ENCODE measurements at places on chromosomes 5 and 9.
A peak's percentile ranks its signal among the peaks of the same experiment; 100 is the strongest.

DNA sequence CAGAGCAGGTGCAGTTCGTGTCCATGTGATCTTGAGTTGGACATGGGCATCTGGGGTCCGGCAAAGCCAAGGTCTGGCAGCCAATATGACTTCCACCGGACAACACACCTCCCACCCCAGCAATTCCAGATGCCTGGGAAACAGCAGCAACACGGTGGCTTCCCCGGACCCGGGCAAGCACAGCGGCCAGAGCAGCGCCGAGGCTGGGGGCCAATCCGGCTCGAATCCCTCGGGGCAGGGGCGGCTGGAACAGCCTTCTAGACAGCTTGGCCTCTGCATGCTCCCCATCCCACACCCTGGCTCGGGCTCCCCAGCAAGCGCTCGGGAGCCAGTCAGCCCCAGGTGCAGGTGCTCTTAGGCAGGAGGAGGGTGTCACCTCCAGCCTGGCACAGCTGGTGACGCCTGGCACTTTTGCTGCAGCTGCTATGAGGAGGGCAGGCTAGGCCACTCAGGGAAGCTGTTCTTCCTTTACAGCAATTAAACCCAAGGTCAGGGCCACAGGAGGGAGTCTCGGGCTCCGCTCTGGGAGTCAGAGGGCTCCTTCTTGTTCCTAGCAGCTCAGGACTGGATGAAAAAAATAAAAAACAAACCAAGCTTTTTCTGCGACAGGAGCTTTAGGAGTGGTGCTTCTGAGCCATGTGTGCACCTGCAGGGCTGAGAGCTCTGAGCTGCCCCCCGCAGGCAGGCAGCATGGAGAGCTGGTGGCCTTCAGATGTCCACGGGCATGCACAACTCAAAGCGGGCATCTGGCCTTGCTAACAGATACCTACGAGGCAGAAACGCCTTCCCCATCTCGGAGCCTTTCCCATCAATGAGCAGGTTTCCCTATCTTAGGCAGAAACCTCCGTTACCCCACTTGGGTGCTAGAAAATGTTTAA lies 28.2 kb downstream of the DBH start:
- no peak for DNase-seq

GRCh38 chr9:134566936-134567335 lies 74.7 kb upstream of the COL5A1 start:
- DNase-seq = no peak

DNA sequence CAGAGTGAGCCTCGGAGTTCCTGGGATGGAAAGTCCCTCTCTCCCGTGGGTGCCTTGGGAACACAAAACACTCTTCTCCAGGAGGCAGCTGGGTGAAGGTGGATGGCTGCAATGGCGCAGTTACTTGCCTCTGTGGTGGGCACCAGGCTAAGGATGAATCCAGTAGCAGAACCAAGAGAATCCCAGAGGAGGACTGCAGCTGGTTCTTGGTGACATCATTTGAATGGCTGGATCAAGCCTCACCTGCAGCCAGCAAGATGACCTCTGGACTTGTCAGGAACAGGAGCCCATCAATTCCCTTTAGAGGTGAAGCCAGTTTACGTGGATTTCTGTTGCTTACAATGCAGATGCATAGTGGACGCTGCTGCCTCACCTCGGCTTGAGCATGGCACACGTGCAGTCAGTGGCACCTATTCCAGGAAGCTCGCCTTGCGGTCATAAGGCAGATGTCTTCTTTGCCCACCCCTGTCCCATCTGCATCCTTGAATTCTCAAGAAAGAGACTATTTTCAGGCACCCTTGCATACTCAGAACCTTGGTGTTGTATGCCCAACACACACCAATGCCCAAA lies 34.1 kb upstream of the ADAMTS2 start:
- no peak for DNase-seq

DNA sequence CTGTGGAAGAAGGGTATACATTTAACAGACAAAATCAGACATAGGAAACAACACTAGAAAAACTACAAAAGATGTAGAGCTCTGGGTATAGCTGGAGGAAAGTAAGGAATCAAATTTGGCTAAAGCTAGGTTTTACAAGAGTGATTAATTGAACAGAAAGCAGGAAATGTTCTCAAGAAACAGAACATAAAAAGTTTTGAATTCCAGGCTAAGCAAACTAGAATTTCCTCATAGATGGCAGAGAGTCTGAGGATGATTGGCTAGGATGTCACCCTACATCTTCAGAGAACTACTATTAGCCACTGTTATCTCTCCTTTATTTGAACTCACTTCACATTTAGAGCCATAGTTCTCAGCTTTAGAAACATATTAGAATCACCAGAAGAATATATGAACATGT lies 502.1 kb upstream of the PAPPA start:
- no peak for DNase-seq

DNA sequence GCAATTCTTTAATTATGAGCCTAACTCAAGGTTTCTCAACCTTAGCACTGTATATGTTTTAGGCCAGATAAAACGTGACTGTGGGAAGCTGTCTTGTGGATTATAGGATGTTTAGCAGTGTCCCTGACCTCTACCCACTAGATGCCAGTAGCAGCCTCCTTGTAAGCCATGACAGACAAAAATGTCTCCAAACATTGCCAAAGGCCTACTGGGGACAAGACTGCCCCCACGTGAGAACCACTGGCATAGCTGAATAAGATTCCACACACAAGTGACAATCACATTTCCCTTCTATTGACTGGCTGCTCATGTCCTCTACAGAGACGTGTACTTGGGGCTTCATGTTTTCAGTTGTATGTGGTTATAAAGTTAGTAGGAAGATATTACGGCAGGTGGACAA lies 55.4 kb downstream of the GOLM1 start:
- DNase-seq = no peak

- DNase-seq = no peak
These were observed 2.2 kb upstream of the NPR3 start for GRCh38 chr5:32708949-32709348.

GRCh38 chr9:111482694-111483438 lies 1.3 kb downstream of the ECPAS start:
- DNase-seq = peak; percentile 80

DNA sequence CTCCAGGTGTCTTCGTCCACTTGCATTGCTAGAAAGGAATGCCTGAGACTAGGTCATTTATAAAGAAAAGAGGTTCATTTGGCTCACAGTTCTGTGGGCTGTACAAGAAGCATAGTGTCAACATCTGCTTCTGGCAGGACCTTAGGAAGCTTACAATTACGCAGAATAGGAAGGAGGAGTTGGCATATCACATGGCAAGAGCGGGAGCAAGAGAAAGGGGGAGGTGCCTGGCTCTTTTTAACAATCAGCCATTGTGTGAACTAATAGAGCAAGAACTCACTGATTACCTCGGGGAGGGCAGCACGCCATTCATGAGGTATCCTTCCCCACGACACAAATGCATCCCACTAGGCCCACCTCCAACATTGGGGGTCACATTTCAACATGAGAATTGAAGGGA lies 134.4 kb upstream of the EFNA5 start:
- no peak for DNase-seq

DNA sequence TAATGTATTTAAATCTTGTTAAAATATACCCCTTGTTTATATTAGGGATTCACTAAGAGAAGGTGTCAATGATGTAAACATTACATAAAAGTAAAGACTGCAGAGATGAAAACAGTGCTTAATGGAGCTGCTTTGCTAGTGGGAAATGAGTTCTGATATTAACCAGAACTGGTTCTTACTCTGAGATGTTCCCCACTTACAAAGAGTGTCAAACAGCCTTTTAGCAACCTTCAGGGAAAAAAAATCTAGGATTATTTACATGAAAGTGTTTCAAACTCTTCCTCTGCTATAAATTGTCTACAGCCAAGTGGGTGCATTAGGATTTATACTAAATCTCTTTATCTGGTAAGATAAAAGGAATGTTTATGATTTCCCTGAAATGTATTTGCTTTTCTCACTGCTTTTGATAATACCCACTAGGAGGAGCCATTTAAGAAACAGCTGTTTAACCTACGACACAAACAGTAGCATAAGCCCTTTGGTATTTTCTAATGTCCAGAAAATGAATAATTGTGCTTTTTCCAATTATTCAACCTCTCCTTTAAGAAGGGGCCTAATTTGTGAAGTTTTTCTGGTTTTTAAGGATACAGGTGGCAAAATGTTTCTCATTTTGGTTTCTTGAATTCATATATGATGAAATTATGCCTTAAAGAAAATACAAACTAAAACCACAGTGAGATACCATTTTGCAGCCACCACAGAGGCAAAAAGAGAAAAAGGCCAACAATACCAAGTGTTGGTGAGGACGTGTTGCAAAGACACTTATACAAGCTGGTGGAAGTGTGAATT lies 186.3 kb downstream of the TLE4 start:
- no peak for DNase-seq

- DNase-seq = no peak
These were observed 26.5 kb downstream of the AQP7 start for GRCh38 chr9:33375841-33376321.

DNA sequence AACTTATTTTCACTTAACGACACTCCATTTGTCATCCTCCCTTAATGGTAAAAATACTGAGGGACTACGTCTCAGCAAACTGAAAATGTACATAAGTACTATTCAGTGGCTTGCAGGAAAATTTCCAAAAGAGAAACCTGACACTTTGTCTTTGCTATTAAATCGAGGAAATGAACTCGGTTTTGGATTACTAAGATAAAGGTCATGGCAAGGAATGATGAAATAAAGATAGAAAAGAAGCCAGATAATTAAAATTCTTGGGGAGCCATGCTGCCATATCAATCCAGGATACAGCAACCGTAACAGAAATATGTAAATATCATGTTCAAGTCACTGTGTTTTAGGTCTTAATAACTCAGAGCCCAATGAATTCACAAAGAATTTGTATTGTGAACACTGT lies 647.8 kb downstream of the CDH9 start:
- DNase-seq = no peak

GRCh38 chr9:110049699-110050450 lies 158.1 kb downstream of the C9orf152 start:
- DNase-seq = no peak

- DNase-seq = no peak
These were observed 20.3 kb upstream of the FLT4 start for GRCh38 chr5:180669661-180670060.

DNA sequence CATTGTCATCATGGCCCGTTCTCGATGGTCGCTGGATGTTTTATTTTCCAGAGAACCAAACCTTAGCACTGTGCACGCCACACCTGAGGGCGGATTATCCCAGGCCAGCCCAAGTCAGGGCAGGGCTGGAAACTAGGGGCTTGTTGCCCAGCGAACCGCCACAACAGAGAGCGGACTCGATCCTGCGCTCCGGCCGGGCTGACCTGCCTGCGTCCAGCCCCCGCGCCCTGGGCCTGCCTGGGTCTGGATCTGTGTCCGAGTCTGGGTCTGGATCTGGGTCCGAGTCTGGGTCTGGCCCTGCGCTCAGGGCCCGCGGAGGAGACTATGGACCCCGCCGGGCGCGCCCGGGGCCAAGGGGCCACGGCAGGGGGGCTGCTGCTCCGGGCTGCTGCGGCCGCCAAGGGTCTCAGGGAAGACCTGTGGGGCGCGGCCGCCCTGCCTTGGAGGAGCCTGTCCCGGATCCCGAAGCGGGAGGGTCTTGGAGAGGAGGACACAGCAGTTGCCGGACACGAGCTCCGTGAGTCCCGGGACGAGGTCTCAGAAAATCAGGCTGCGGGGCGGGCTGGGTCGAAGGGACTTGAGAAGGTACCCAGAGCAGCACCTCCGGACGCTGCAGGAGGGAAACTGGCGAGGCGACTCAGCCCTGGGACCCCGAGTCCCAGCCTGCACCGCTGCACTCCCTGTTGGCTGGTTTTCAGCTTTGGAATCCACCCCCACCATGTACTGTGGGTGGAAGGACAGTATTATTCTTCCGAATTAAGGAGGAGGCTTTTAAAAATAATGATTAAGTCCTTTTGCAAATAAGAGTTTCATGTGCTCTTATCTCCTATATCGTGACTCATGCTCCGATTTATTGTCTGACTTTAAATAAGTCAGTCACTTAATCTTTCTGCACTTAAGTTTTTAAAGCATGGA lies at the start of gene ANKDD1B:
TSS of gene ANKDD1B (plus strand) at position 143 of the 915 bp plus-strand sequence. CDS start at position 325, 182 bp downstream.
- DNase-seq = peak; percentile 3

DNA sequence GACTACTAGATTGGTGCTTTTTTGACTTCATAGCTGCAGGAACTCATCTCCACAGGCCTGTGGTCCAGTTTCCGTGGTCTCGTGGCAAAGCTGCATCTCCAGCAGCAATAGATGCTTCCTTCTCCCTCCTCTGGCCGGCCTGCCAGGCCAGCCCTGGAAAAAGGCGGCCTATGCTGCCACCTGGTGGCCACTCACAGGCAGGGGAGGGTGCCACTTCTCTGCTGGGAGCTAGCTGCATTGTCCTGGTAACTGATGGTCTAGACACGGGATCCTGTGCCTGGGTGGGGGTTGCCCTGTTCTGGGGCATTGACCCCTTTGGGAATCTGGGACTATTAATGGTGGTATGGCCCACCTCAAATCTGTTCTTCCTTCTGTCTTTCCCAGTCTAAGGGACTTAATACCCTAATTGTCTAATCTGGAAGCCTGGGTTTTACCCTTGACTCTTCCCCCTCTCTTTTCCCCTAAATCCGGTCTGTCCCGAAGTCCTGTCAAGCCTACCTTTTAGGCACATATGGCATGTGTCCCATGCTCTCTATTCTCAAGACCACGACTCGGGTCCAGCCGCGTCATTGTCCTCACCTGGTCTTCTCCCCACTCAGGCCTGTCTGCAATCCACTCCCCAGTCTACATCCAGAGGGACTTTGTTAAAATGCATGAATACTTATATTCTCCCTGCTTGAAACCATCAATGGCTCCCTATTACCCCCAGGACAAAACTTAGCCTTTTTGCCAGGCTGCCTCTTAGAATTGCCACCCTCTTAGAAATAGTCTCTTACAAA lies 20.1 kb upstream of the PTGS1 start:
- peak; percentile 54 for DNase-seq

GRCh38 chr5:14356305-14356704 lies 213.2 kb downstream of the TRIO start:
- no peak for DNase-seq

GRCh38 chr9:125296843-125297372 lies 35.3 kb downstream of the GAPVD1 start:
- no peak for DNase-seq

DNA sequence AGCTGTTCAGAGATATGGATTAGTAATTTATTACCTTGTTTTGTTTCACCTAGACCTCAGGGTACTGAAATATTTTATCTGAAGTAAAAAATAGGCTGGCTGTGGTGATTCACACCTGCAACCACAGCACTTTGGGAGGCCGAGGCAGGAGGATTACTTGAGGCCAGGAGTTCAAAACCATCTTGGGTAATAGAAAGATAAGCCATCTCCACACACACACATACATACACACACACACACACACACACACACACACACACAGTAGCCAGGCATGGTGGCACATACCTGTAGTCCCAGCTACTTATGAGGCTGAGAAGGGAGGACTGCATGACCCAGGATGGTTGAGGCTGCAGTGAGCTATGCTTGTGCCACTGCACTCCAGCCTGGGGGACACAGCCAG lies 3.7 kb downstream of the ANXA2R start:
- peak; percentile 74 for DNase-seq
